ENCODE measurements at places on chromosomes 11 and 22. TPM values are rescaled to one million over a fixed set of nuclear protein-coding genes. Genes with fewer than 3 reads are reported as not detected.

The RAG1 gene
- 0.27 TPM for total RNA-seq

The SLC7A4 gene
- total RNA-seq: 0.61 TPM

The GDPD4 gene
- not detected for total RNA-seq

The NXPE4 gene
- not detected for total RNA-seq

The FOLR1 gene
- not detected for total RNA-seq

The FAM111B gene
- total RNA-seq: 38.8 TPM

The TCN1 gene
- not detected for total RNA-seq

The GATD1 gene
- 60.4 TPM for total RNA-seq

The GLYATL1 gene
- total RNA-seq: not detected

The PTPRCAP gene
- total RNA-seq: 151 TPM

The LSP1 gene
- total RNA-seq: 254 TPM

The CSTF3 gene
- total RNA-seq: 33.7 TPM

The HBG1 gene
- total RNA-seq: not detected

The SHISA8 gene
- 1.7 TPM for total RNA-seq

The CTSF gene
- total RNA-seq: 3.3 TPM

The LARGE1 gene
- total RNA-seq: 0.17 TPM

The SERPING1 gene
- total RNA-seq: not detected

The IRAG1 gene
- total RNA-seq: not detected

The APOBEC3F gene
- 30.0 TPM for total RNA-seq

The C11orf87 gene
- not detected for total RNA-seq

The ENTHD1 gene
- total RNA-seq: 0.30 TPM

The FAM180B gene
- total RNA-seq: not detected

The FBLN1 gene
- not detected for total RNA-seq
